Head of caudate nucleus (tissue), 42 donors: ENCODE measurements at places on chromosomes 1 and 21.
A peak's percentile ranks its signal among the peaks of the same experiment; 100 is the strongest.

GRCh38 chr1:212951126-212951946 lies 995 bp downstream of the VASH2 start:
- DNase-seq = peak; percentile 21

- no peak for DNase-seq
These were observed 17.3 kb downstream of the GLRX2 start for GRCh38 chr1:193087893-193088292.

GRCh38 chr1:53683986-53684740 lies 54.8 kb downstream of the GLIS1 start:
- no peak for DNase-seq

GRCh38 chr1:66013371-66013770 lies 220.7 kb downstream of the PDE4B start:
- no peak for DNase-seq

GRCh38 chr1:66217021-66217420 lies 316.9 kb upstream of the SGIP1 start:
- DNase-seq = no peak

- no peak for DNase-seq
These were observed 485.0 kb downstream of the DISC1 start for GRCh38 chr1:232111611-232112010.

DNA sequence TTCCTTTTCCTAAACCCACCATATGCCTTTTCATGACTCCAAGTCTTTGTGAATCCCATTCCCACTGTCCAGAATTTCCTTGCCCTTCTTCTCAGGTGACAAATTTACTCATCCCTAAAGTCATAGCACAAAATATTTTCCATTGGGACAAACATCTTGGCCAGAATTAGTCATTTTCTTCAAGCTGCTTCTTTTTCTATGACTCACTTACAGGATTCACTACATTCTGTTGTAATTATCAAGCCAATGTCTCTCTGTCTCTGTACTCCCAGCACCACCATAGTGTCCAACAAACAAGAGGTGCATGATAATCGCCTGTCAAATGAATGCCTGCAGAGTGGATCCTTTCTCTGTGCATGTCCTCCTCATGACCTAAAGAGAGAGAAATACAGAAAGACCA lies 37.8 kb downstream of the SGIP1 start:
- DNase-seq = no peak

DNA sequence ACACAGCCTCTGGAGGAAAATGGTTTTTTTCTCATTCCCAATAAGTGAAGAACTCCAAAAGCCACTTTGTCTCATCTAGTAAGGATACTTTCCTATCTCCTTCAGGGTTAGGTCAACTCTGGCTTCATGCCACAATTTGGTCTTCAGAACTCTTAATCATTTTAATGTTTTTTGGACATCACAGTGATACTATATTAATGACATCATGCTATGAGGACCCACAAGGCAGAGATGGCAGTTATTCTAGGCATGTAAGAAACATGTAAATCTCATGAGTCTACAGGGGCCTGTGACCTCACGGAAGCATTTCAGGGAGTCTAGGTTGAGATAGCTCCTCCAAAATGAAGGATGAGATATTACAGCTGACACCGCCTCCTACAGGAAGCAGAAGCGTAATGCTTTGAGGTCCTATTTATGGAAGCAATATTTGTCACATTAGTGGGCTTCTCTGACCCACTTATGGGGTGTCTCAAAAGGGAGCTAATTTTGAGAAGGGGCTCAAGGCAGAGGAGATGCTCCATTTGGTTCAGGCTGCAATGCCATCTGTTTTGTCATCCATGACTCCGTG lies 5.0 kb upstream of the GPR137B start:
- DNase-seq = no peak

DNA sequence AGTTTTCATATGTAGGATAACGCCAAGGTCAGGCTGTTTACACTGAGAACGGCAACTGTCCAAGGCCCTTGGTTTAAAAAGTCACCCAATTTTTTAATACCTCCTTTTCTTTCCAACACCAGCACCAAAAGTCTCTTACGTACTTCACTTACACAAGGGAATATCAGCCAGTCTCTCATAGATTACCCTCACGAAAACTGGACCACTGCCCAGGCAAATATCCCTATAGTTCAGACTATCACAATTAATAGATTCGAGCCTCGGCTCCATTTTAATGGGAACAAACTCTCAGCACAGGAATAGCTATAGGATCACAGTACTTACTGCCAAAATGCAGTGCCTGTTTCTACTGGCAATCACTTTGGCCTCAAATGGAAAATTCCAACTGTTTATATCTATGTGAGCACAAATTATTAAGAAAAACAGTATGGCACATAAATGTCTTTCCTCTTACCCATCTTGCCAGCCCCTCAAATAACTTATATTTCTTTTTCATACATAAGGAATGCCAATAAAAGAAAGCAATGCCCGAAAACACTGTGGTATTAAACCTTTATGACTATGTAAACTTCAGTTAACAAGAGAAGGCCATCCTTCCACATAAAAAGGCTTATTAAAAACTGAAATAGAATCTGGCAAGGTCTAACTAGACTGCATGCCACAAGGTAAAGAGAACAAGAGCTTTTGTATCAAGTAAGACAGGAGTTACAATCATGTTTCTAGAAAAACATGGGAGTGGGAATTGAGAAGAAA lies 97.8 kb downstream of the SLC45A1 start:
- no peak for DNase-seq

DNA sequence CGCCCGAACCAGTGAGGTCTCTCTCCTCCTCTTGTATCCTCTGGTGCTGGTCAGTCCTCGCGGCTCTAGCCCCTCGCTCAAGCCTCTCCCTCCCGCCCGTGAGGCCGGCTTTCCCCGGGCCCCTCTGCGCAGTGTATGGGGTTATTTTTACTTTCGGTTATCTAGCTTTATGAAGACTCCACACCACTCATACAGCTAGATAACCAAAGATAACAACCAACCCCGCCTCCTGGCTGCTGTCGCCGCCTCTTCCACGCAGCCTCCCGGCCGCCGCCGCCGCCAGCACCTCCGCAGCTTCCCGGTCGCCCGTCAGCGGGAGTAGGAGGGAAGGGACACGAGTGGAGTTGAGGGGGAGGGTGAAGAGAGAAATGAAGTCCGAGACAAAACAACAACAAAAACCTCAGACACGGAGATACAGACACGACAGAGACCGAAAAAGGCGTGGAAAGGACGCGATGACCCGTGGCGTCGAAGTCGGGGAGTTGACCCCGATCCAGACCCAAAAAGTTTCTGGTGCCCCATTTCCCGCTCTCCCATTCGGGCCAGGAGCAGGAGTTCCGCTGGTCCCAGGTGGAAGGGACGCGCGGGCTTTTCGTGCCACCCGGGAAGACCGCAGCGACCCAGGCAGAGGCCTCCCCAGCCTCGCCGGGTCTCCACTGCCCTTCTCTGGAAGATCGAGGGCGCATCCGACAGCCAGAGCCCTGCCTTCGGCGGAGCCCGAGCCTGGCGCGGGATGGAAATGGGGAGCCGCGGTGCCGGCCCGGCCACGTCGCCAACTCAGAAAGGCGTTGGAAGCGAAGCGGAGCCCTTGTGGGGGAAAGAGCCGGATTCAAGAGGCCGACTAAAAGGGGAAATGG lies 51.4 kb downstream of the RHBG start:
- DNase-seq = peak; percentile 61

DNA sequence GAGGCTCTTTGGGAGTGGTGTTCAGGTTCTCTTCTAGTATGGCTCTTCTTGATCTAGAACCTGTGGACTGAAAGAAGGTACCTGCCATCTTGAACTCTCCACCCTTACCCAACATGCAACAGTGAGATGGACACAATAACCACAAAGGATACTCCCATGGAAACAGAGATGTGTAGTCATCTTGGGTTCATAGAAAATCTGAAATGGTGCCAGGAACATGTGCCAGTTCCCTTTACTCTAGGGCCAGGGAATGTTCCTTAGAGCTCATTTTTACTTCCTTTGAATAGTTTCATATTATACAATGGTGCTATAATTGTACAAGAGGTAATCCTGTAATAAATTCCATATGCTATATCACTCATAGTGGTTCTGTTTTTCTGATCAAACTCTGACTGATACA lies 13.2 kb upstream of the SCYL3 start:
- no peak for DNase-seq

DNA sequence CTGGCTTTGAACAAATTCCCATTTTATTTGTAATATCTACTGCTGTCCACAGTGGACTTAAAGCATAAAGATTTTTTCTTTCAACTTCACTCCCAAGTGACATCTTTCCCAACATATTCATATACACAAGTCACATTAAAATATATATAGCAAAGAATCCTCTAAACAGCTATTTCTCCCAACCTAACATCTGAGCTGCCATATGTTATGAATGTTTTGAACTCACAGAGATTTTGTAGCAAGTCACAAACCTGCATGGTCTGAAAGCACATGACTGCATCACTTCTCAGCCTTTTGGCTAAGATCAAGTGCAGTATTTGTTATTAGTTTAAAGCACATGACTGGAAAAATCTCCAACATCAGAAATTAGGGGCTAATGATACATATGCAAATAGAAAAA lies 7.7 kb upstream of the HFM1 start:
- no peak for DNase-seq

- DNase-seq = no peak
These were observed 29.8 kb downstream of the WDR3 start for GRCh38 chr1:117959364-117959763.

DNA sequence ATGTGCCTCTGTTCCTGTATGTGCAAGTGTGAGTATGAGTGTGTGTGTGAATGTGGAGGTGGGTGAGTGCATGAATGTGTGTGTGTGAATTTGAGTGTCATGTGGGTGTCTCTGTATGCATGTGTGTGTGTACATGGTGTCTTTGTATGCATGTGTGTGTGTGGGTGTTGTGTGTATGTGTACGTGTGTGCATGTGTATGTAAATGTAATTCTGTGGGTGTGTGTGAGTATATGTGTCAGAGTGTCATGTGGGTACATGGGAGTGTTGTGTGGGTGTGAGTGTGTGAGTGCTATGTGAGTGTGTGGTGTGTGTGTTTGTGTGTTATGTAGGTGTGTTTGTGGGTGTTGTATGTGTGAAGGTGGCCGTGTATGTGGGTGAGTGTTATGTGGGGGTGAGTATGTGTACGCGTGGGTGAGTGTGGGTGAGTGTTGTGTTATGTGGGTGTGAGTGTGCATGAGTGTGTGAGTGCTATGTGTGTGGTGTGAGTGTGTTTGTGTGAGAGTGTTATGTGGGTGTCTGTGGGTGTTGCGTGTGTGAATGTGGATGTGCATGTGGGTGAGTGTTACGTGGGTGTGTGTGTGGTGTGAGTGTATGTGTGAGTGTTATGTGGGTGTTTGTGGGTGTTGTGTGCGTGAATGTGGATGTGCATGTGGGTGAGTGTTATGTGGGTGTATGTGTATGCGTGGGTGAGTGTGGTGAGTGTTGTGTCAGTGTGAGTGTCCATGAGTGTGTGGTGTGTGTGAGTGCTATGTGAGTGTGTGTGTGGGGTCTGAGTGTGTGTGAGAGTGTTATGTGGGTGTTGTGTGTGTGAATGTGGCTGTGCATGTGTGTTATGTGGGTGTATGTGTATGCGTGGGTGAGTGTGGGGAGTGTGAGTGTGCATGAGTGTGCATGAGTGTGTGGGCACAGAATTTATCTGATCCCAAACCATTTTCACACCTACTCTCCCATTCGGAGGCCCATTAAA lies 36.6 kb upstream of the NID1 start:
- DNase-seq = no peak
